Lower leg skin (tissue), 4 donors: ENCODE measurements at places on chromosomes 3 and 15.

DNA sequence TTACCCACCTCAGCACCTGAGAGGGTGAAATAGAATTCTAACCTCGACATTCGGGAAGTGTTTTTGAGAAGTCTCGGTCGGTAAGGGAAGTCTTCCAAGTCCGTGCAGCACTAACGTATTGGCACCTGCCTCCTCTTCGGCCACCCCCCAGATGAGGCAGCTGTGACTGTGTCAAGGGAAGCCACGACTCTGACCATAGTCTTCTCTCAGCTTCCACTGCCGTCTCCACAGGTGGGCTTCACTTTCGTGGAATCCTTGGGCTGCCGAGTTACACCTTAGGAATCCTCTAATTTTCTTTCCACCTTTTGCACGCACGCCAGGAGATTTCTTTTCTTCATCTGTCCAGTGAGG lies 775 bp downstream of the CCNDBP1 start:
- no peak for DNase-seq

DNA sequence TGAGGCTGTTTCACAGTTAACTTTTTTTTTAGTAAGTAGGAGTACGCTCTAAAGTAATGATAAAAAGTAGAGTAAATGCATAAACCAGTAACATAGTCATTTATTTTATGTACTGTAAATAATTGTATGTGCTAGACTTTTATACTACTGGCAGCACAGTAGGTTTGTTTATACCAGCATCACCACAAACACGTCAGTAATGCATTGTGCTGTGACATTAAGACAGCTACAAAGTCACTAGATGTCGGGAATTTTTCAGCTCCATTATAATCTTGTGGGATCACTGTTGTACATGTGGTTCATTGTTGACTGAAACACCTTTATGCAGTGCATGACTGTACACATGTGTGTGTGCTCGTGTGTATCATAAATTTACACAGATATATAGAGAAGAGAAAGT lies 618.0 kb upstream of the ADAMTS9 start:
- no peak for DNase-seq

GRCh38 chr3:66492071-66492470 lies 8.8 kb downstream of the LRIG1 start:
- DNase-seq: no peak

DNA sequence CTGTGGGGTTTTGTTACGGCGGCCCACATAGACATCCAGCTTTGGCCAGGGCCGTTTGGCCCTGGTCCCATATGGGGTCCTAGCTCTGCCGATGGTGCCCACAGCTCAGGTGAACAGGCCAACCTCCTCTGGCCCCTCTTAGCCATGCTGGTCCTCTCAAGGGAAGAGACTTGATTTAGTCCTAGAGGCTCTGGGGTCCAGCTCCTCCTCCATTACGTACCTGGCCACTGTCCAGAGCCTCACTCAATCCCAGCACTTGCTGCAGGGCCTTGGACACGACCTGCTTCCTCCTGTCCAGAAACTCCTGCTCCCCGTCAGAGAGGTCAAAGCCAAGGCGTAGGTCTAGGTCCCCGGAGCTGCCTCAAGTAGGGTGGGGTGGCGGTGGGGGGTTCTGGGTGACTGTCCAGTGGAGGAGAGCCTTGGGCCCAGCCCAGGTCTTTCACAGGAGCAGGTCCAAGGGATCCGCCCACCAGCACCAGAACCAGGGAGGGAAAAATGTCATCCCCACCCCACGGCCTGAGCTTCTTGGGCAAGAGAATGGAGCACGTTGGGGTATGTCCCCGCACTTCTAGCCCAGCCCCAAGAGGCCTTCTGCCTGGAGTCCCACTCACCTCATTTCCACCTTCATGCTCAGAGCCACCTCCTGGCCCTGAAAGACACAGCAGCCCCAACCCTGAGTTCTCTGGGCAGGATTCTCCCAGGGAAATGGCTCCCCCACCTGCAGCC lies 6.8 kb downstream of the PLA2G4F start:
- no peak for DNase-seq
